GM12878 (cell line): ENCODE measurements at places on chromosomes 12 and 14.
A peak's percentile ranks its signal among the peaks of the same experiment; 100 is the strongest.

DNA sequence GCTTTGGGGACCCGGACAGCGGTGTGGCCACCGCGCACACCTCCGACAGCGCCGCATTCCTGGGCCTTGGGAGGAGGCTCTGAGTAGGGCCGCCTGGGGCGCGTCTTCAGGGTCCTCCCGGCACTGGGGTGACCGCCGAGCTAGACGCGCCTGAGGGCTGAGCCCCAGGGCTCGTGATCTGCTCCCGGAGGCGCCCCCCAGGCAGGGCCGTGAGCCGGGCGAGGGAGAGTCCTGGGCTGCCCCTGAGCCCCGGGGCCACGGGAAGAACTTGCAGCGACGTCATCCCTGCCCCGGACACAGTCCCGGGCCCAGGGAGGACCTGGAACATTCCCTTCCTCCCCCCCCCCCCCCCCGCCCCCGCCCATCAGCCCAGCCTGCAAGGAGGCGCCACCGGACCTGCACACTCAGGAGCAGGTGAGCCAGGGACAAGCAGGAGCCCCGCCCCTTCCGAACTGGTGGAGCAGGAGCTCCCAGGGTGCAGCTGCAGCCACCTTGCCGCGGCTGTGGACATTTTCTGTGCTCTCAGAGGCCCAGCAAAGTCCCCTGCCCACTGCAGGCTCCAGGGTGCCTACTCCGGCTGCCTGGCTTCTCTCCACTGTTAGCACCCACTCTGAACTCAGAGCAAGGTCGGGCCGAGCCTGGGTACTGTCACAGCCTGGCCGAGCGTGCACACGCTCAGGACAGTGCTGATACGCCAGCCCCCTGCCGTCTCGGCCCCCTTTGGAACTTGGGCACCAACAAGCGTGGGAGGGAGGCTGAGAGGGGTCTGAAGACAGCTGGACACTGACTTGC, 50.7 kb downstream of the A2M start:
- H3K4me3 ChIP-seq, result no peak overlapping the region
- no peak for DNase-seq
- H3K27ac ChIP-seq, result no peak overlapping the region
- H3K4me1 ChIP-seq, result no peaks in the 10 kb centered on the region
- H3K36me3 ChIP-seq, result no peaks in the 10 kb centered on the region

- no peaks in the 10 kb centered on the region for H3K4me1 ChIP-seq
- no peak overlapping the region for H3K27ac ChIP-seq
- DNase-seq, result no peak
- H3K4me3 ChIP-seq, result no peak overlapping the region
- H3K36me3 ChIP-seq, result no peaks in the 10 kb centered on the region
These were observed 49.3 kb downstream of the SLC25A21 start for GRCh38 chr14:37122919-37123639.

- H3K4me3 ChIP-seq, result no peak overlapping the region
- H3K27ac ChIP-seq, result no peak overlapping the region
- H3K36me3 ChIP-seq, result no peaks in the 10 kb centered on the region
- no peaks in the 10 kb centered on the region for H3K4me1 ChIP-seq
These were observed 52.6 kb downstream of the SLCO1B3 start for GRCh38 chr12:20863056-20863455.

DNA sequence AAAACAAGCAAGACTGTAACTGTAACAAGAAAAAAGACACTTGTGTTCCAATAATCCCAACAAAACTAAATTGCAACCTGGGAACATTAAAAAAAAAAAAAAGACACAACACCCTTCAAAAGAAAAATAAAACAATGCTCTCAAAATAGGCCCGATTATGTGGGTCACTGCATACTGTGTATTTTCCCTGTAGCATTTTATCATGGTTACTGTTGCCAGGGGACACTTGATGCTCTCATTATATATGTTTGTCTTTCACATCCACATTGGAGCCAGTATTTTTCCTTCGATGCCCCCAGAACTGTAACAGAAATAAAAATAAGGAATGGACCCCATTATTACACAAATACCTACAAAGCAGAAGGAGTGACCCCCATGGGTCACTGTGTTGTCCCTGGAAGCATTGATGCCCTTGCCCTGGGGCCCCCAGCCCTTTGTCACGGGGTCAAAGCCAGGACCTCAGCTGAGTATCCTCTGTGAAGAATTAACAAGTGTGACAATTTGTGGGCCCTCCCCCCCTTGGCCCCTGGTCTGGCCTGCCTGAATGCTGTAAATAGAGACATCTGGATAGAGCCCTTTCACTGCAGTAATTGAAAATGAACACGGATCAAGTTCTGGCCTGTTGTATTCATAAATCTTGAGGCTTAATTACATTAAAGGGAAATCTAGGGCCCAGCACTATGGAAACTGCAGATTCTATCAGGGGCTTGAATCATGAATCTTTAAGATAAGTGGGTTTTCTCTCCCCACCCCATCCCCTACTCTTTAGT, 72.8 kb downstream of the C12orf42 start:
- no peaks in the 10 kb centered on the region for H3K4me1 ChIP-seq
- DNase-seq, result no peak
- H3K4me3 ChIP-seq, result no peak overlapping the region
- no peak overlapping the region for H3K27ac ChIP-seq

GRCh38 chr14:50036211-50036610, 80.2 kb downstream of the VCPKMT start:
- no peaks in the 10 kb centered on the region for H3K36me3 ChIP-seq
- no peak for DNase-seq
- no peak overlapping the region for H3K27ac ChIP-seq
- H3K4me1 ChIP-seq, result peaks cover 46% of the 10 kb centered on the region

DNA sequence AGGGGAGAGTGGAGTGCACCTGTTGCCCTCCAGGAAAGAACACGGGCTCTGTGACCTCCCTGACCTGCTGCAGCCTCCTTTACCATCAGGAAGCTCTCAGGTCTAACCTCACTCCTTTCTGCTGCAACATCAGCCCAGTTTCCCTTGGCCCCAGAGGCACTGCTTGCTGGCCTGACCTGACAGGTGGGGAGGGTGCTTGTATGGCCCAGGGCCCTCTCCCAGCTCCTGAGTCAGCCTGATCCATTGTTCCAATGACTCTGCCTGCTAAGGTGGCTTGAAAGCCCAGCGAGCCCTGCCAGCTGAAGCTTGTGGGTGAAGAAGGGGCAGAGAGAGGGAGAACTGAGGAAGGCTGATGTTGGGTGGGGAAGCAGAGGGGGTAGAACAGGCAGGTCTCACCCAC, 13.2 kb upstream of the KRT78 start:
- no peaks in the 10 kb centered on the region for H3K27me3 ChIP-seq
- no peaks in the 10 kb centered on the region for H3K36me3 ChIP-seq

DNA sequence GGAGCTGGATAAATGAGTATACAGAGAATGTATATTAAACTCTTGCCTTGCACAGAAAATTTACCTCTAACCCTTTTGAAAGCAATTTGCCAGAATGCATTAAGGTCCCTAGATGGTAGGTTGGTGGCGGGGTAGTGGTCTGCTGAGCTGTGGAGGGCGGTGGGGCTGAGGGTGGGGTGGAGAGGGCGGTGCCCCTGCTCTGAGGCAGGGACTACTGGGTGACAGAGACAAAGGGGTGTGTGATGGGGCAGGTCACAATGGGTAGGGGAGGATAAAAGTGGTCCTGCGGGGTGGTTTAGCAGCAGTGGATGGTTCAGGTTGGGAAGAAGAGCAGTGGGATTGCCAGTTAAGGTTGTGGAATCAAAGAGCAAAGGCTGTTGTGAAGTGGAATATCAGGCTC, at the start of gene GARIN6:
TSS of gene GARIN6 (plus strand) at position 301 of the 400 bp plus-strand sequence. CDS start 422 bp downstream, outside the sequence.
- no peaks in the 10 kb centered on the region for H3K4me1 ChIP-seq
- H3K27ac ChIP-seq, result no peak within 1 kb of the TSS
- H3K27me3 ChIP-seq, result no peaks in the 10 kb centered on the region; the same call in 1 of the 2 replicates
- H3K4me3 ChIP-seq, result no peak within 1 kb of the TSS

GRCh38 chr14:102320033-102320660, 601 bp downstream of the ZNF839 start:
- peaks cover 18% of the 10 kb centered on the region for H3K4me1 ChIP-seq
- H3K36me3 ChIP-seq, result no peaks in the 10 kb centered on the region
- peak overlapping the region; percentile 97 for H3K4me3 ChIP-seq
- peak overlapping the region; percentile 72 for H3K27ac ChIP-seq
- no peak for DNase-seq
- no peaks in the 10 kb centered on the region for H3K27me3 ChIP-seq

GRCh38 chr14:60622917-60623257, 26.4 kb downstream of the SIX1 start:
- no peaks in the 10 kb centered on the region for H3K36me3 ChIP-seq
- H3K27ac ChIP-seq, result no peak overlapping the region
- no peak overlapping the region for H3K4me3 ChIP-seq
- no peak for DNase-seq
